Fibroblast of skin of left quadriceps (primary cell): ENCODE measurements at places on chromosomes 7 and 10.

DNA sequence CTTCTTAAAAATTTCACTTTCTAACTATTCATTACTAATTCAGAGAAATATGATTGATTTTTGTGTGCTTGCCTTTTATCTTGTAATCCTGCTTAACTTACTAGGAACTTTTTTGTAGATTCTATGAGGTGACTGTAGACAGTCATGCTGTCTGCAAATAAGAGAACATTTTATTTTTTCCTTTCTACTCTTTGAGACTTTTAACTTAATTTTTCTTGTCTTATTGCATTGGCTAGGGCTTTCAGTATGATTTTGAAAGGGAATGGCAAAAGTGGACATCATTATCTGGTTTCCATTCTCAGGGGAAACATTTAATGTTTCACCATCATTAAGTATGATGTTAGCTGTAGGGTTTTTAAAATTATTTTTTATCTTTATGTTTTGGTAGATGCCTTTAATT is 23.6 kb downstream of the TBC1D12 start:
- no peak for DNase-seq

DNA sequence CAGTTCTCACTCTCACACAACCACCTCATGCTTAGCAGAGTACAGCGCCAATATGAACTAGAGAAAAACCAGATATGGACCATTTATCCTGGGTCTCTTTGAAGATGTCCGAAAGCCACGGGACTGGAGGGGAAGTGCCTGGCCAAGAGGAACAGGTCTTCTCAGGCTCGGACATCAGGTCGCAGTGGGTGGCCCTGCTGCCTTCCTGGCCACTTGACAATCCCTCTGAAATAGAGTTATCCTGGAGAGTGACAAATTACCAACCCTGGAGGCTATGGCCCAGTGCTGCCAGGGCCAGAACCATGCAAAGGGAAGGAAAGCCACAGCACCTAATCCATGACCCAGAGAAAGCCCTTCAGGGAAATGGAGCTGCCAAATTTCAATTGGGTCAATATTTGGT is 646.8 kb upstream of the NRP1 start:
- DNase-seq, result no peak

GRCh38 chr7:27210441-27211083 is 10.7 kb upstream of the HOXA13 start:
- DNase-seq, result no peak

- DNase-seq, result no peak
Measured at GRCh38 chr10:132743925-132744490, 41.9 kb downstream of the NKX6-2 start.

- no peak for DNase-seq
Measured at GRCh38 chr7:28631995-28632394, 219.7 kb downstream of the CREB5 start.

- DNase-seq, result no peak
Measured at GRCh38 chr7:120014925-120015465, 258.0 kb upstream of the KCND2 start.

DNA sequence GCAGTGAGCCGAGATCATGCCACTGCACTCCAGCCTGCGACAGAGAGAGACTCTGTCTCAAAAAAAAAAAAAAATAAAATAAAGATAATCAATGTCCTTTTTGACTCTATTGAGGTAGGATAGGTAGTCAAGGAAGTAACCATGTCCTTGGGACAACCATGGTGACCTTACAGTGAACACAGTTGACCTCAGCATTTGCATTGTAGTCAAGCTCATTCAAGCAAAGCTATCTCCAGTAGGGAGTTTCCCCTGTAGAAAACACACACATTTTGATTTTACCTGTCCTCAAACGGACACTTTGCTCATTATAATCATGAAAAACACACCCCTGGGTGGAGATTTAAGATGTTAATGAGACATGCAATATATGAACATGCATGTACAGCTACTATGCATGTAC is 171.7 kb downstream of the KIF20B start:
- no peak for DNase-seq

GRCh38 chr10:86770412-86770960 is 14.1 kb downstream of the BMPR1A start:
- DNase-seq, result no peak

DNA sequence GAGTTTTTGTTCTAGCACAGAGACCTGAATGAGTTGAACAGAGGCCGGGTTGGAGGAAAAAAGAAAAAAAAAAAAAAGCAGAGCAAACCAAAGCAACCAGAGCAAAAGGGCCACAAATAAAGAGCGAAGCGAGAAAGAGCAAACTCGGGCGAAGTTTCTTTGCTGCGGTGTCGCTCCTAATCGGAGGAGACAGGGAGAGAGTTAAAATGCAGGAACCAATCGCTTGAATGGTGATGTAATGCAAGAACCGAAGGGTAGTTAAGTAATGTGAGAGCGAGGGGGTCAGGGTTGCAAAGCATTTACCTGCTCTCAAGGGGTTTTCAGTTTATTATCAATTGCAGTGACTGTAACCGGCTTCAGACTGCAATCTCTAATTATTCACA is 271.7 kb downstream of the TRIL start:
- peak; percentile 60 for DNase-seq

DNA sequence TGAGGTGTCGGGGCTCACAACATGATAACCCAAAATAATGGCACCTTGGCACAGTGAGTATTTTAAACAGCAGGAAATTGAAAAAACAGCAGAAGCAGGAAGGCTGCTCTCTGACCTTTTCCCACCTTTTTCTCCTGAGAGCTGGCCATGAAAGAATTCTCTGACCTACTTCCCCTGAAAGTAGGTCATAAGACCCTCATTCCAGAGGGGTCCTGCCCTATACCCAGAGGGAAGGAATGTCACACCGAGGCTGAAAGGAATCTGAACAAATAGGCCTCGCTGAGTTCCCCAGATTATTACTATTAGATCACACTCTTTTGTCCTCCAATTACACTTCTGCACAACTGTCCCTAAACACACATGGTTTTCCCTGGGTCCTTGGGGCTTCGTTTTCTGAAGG is 18.8 kb downstream of the CPVL start:
- no peak for DNase-seq

- DNase-seq, result no peak
Measured at GRCh38 chr7:28808796-28809533, 149.2 kb downstream of the TRIL start.

DNA sequence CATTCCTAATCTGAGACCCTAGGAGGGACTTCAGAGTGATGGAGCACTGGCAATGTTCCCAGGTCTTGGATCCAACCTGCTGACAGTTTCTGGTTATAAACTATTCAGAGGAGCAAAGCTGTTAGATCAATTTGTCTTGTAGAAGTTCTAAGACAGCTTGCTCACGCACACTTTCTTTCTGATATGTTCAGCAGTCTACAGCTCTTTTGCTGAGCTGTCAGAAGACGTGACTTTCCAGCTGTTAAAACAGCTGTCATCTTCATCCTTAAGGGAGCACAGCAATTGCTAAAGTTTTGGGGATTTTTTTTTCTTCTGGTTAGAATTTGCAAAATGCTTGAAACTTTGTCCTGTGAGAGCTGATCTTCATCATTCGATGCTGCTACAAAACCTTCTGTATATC is 823.1 kb downstream of the SORCS1 start:
- DNase-seq, result no peak

DNA sequence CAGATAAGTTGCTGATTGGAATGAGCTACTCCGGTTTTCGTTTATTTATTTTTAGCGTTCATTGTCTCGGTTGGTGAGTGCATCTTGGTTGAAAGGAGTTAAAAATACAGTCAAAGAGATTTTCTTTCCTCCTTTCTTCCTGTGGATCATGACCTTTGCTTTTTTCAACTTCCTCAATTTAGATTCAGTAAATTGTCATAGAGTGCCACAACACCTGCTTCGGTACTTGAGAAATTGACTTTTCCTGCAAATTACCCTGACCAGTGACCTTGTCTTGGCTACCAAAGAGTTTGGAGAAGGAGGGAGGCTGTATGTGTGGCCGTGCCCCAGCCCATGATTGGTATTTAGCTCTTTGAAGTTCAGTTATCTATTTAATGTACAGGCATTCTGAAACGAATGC is 128.7 kb downstream of the FAM204A start:
- DNase-seq, result no peak

DNA sequence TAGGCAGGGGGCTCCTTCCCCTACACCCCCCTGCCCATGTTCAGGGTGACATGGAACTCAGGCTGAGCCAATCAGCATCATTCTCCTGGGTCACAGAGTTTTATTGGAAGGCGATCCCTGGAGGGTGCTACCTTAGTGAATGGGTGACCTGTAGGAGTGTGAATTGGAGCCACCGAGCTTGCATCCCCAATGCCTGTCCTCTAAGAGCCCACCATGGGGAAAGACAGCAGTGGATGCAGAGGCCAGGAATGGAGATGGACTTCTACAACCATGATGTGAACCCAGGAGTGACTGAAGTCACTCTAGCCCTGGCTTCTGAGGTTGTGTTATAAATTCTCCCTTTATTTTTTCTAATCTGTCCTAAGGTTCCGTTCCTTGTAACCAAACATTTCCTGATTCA is 89.4 kb downstream of the CCDC71L start:
- no peak for DNase-seq

DNA sequence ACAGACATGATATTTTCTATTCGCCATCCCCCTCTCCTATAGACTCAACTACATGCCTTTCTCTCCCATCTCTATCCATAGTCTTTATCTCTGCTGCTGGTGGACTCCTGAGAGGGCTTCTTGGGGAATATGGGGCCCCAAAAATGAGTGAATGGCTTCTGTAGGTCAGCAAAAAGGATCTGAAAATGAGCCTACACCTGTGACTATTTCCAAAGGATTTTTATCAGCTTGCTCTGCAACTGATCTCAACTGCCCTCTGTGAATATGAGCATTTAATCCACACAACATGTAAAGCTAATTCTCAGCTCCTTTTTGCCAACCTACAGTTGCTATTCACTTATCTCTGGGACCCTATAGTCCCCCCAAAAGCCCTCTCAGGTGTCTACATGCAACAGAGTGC is 36.2 kb downstream of the PRSS2 start:
- no peak for DNase-seq

DNA sequence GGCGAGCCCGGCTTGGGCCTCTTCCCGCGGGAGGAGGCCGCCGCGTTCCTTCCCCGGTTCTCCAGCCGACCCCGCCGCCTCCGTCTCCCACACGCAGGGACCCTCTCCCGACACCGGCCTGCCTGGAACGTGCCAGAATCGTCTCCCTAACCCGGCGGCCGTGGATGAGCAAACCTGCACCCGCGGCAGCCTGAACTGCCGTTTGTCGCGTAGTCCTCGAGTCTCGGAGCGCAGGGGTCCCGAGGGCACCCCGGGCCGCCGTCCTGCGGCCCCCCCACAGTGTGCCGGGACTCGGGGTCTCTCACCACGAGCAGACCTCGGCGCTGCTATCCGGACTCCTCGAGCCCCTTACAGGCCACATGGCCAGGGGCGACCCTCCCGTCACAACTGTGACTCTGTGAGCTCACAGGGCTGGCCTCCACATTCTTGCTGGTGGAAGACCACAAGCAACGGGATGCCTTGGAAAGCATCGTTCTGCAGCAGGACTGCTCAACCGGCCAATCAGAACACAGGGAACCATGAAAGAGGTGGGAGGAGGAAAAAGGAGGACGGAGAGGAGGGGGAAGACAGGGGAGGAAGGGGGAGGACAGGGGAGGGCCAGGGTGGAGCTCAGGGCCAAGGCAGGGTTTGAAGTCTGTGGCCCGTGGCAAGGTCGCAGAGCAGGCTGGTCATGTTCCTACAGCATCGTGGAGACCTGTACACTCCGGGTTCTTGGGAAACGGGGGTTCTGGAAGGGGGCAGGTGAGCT is 276.9 kb downstream of the DNAJB6 start:
- DNase-seq, result no peak

DNA sequence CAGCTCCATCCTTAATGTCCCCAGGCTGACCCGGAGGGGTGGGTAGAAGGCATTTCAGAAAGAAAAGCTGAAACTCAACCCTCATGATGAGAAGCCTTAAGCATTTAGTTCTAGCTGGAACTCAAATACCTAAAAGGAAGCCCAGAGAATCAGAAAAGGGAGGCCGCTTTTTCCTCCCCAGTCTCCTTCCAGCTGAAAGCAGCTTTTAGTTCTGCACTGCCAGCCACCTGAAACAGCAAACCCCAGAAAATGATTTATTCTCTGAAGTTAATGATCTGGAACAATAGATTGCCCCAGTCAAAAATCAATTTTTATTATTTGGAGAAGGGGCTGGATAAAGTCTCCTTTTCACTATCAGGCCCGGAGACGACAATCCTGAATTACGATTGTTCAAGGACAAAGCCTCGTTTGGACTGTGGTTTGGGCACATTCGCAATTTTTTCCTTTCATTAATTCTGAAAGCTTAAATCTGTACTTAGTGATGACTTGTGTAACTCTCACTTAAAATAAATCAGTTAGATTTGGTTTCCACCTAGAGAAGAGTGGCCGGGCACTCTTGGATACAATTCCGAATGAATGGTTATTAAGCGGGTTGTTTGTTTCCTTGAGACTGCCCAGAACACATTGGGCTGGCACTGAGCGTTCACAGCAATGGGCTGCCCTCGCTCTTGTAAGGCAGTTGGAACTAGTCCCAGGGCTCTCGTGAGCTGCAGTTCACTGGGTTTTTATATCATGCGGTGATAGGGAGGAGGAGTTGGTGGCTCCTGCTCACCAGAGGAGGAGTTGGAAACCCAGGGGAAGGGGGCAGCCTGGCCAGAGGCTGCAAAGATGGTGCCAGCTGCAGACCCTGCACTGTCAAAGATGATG is 262.2 kb downstream of the CCSER2 start:
- no peak for DNase-seq

- no peak for DNase-seq
Measured at GRCh38 chr10:29228562-29228961, 60.3 kb upstream of the LYZL1 start.

DNA sequence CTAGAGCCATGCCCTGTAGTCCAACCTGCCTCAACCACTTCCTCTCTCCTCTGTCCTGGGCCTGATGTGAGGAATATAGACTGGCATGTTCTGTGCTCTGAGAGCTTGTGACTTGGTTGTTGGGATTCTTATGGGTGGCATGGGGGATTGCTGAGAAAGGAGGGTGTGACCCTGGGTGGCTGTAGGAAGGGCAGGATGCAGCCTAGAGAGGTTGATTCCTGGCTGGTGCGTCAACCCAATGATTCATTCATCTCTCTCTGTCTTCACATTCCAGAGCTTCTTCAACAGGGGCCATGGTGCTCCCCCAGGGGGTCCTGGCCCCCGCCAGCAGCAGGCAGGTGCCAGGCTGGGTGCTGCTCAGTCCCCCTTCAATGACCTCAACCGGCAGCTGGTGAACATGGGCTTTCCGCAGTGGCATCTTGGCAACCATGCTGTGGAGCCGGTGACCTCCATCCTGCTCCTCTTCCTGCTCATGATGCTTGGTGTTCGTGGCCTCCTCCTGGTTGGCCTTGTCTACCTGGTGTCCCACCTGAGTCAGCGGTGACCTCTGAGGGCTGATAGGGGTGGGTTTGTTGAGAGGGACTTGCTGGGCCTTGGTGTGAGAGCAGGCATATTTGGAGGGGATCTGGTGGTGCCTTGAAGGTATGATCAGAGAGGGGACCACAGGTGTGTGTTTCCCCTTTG is 2.6 kb downstream of the FAM241B start:
- DNase-seq, result no peak

GRCh38 chr10:48509974-48510692 is 94.7 kb downstream of the ARHGAP22 start:
- DNase-seq, result no peak

DNA sequence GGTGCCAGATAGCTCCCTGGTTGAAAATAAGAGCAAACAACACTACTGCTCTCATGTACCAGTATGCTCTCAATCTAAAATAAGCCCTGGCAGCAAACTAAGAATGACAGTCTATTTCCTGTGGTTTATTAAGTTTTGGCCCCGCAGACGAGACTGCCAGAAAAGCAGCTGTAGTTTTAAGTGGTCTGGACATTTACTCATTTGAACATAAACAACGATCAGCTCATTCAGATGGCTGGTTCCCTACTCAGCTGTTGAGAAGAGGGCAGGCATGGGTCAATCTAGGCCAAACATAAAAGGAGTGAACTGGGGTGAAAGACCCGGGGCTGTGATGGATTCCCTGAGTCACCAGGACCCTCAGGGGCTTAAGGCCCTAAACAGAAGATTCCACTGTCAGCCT is 4.5 kb downstream of the TRIL start:
- DNase-seq, result no peak
